ENCODE measurements at places on chromosomes 16 and 17.

GRCh38 chr17:35817196-35817595 lies 7.9 kb downstream of the TAF15 start:
- no peak for DNase-seq

- no peak for DNase-seq
Measured at GRCh38 chr16:3971261-3971660, 90.7 kb upstream of the CREBBP start.

DNA sequence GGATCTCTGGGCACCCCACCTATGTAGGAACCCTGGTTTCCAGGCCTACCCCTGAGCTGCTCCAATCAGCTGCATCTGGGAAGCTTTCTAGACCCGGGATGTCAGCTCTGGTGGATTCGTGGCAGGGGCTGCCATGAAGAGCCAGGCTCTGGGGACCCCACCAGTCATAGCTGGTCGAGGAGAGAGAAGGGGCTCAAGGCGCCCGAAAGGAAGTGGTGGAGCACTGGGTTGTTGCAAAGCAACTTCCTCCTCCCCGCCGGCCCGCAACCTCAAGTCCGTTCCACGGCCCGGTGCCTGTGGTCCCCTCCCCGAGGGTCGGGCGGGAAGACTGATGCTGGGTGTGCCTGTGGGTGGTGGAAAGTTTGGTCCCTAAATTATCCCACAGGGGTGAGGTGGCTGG lies 10.2 kb downstream of the TBKBP1 start:
- DNase-seq: no peak

DNA sequence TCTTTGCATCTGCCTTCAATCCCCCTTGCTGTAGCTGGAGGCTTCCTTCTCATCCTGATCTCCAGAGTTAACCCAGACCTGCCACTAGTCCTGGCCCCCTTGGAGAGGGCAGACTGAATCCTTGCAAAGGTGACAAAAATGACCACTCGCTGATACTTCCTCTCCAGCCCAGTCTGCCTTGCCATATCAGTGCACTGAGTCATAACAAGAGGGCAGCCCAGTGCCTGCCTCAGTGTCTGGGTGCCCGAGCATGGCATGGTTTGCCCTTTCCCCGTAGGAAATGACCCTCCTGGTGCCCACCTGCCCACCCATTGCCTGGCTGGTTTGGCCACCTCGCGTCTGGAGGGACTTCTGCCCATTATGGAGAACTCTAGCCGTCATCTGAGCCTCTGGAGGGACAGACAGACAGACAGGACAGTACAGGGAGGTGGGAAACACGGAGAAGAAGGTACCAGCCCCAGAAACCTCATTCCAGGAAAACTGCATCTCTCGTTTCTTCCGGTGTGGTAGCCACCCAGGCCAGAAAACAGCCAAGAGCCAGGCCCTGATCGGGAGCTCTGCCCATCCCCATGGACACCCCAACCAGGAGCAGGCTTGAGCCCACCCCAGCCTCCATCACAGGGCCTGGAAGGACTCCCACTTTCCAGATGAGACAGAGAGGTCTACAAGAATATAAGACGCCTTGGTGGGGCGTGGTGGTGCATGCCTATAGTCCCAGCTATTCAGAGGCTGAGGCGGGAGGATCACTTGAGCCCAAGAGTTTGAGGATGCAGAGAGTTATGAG lies 71.5 kb downstream of the SCNN1B start:
- no peak for DNase-seq

GRCh38 chr16:75794426-75794825 lies 68.1 kb upstream of the CPHXL start:
- no peak for DNase-seq

DNA sequence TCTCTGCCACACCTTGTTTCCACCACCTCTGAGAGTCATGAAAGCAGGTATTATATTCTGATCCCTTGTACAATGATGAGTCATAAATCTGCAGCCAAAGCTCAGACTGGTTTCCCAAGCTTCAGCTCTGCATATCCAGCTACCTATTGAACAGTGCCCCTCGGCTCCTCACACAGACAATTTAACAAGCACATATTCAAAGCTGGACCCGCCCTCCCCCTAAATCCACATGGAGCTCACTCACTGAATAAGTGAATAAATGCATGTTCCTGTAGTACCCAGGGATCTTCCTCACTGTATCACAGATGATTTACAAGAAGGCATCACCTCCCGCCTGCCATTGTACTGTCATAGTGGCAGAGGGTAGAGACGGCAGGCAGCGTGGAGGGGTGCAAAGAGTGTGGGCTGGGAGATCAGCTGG lies 516.4 kb downstream of the GRIN2A start:
- no peak for DNase-seq

- peak; percentile 59 for DNase-seq
Measured at GRCh38 chr17:21282231-21282630, 2.3 kb upstream of the MAP2K3 start.

DNA sequence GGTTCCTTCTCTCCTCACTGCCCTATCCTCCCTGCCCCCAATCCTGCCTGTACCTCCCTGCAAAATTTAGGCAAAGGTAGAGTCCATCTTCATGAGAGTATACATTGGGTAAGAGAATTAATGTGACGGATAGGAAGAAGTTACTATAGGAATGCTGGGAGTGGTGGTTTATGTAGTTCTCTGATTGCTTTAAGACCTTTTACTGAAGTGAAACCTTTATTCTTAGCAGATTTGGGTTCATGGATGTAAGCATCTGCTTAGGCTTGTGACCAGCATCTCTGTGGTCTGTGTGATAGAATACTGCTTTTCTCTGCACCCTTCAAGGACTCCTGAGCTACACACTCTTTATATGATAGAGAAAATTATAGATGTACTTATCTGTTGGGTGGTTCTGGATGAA lies 127.3 kb downstream of the PRKCA start:
- DNase-seq: no peak

DNA sequence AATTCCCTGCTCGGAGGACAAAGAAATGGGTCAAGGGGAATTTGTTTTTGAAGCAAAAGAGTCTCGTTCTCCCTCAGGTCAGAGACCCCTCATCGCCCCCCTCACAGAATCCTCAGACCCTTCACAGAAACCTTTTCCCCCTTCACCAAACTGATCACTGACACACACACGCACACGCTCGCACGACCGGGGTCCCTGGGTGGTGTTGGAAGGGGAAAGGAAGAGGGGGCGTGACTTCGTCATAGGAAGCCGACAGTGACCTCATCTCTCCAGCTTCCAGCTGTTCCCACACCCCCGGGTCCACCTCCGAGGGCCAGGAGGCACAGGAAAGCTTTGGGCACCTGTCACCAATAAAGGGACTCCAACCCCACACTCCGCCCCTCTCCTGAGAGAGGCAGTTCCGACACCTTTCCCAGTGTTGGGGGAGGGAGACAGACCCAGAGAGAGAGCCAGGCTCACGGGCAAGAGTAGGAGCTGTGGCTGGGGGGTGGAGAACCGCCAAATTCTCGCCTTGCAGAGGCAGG lies 1.2 kb downstream of the ASGR1 start:
- peak; percentile 45 for DNase-seq

DNA sequence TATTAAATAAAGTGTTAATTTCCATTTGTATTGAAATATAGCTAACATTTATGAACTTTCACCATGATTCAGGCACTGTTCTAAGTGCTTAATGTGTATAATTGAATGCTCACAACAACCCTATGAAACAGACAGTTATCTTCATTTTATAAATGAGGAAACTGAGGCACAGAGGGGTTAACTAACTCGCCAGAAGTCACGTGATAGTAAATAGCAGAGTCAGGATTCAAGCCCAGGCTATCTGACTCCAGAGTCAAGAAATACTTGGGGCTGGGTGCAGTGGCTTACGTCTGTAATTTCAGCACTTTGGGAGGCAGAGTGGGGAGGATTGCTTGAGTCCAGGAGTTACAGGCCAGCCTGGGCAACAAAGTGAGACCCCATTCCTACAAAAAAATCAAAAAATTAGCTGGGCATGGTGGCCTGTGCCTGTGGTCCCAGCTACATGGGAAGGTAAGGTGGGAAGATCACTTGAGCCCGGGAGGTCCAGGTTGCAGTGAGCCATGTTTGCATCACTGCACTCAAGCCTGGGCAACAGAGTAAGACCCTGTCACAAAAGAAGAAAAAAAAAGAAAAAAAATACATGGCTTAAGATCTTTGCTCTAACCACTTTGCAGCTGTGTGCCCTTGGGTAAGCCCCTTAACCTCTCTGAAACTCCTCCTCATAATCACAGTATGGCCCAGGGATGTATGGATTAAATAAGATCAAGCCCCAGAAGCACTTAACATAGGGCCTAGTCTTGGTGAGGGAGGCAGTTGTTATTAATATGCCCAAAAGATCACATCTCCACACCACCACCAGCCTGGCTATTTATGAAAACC lies 29.0 kb downstream of the WSB1 start:
- peak; percentile 32 for DNase-seq
